ENCODE measurements at places on chromosomes 16 and 17.
A peak's percentile ranks its signal among the peaks of the same experiment; 100 is the strongest.

GRCh38 chr16:14487579-14487978 lies 142.5 kb downstream of the PARN start:
- DNase-seq, result no peak

DNA sequence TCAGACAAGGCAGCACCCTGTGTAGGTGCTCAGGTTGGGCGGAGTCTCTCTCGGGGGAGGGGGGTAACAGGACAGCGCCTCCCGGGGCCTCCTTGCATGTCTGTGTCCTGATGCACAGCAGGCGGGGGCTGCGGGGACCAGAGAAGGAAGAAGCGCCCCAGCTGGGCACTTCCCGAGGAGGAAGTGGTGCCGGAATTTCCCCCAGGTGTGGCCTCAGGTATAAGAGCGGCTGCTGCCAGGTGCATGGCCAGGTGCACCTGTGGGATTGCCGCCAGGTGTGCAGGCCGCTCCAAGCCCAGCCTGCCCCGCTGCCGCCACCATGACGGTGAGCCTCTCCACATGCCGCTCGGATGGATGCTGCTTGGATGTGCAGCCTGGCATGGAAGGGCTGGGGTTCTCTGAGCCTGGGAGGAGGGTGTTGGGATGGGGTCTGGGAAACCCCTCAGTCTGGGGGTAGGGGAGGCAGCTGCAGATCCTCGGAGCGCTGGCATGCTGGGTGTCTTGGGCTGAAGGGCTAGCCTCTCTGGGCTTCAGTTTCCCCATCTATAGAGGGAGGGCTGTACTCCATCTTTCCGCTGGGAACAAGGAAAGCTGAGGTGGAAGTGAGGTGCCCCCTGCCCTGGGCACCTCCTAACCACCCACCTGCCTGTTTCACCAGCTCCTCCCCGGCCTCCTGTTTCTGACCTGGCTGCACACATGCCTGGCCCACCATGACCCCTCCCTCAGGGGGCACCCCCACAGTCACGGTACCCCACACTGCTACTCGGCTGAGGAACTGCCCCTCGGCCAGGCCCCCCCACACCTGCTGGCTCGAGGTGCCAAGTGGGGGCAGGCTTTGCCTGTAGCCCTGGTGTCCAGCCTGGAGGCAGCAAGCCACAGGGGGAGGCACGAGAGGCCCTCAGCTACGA lies at the start of gene IL17C:
Gene IL17C, plus strand, starts transcription at position 250 of the 908 bp plus-strand sequence. Its CDS starts 70 bp downstream, at position 320.
- no peak for DNase-seq

DNA sequence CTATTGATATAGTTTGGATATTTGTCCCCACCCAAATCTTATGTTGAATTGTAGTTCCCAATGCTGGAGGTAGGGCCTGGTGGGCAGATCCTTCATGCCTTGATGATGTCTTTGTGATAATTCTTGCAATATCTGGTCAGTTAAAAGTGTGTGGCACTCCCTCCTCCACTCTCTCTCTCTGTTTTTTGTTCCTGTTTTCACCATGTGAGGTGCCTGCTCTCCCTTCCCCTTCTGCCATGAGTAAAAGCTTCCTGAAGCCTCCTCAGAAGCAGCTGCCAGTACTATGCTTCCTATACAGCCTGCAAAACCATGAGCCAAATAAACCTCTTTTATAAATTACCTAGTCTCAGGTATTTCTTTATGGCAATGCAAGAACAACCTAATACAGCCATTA lies 47.3 kb downstream of the TOM1L2 start:
- no peak for DNase-seq

DNA sequence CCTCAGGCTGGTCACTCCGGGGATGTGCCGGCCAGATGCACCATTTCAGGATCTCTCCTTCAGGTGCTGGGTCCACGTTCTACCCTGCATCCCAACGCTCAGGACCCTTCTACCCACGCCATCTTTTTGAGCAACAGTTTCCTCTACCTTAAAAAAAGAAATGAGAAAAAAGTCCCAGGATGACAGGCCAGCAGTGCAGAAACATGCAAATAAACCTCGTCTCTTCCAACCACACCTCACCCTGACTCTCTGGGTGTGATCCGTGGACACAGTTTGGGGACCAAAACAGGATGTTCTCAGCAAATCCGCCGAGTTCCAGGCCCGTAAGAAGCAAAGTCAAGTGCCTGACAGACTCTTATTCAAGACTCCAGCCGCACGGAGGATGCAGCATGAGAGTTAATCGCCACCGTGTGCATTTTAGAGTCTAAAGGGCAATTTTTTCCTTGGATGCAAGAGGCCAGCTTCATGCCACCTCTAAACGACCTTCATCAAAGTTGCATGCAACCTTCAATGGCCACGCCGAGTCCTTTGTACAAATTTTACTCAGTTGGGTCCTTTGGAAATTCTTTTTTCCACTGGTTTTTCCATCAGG lies 99.6 kb downstream of the ZFHX3 start:
- DNase-seq, result no peak

DNA sequence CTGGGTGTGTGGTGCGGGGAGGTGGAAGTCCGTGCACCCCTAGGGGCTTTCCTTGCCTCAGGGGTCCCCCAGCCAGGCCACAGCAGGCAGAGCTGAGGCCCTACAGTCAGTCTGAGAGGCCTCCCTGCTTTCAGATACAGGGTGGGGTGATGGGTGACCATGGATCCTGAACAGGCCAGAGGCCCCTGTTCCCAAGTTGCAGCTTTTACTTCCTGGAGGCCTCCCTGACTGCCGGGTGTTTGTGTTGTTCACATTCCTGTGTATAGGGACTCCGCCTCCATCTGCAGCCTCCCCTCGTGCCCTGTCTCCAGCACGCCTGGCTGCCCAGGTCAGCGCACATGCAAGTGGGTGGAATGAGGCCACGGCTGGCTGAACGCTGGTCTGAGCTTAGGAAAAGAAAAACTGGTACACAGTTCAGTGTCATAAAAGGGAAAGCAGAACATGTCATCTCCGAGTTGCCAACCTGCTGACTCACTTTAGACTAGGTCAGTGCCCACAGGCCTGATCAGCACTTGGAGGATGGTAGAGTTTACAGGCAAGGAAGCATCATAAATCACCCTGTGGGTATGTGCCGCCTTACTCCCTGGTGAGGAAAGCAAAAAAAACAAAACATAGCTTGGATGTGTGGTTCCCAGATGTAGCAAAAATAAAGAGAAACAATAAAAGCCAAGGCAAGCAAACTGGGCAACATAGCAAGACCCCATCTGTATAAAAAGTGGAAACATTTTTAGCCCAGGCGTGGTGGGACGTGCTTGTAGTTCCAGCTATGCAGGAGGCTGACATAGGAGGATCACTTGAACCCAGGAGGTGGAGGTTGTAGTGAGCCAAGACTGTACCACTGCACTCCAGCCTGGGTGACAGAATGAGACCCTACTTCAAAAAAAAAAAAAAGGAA lies 6.2 kb upstream of the SLC7A6 start:
- DNase-seq, result no peak

- DNase-seq, result no peak
Observed at GRCh38 chr17:5128905-5129535, 13.2 kb downstream of the USP6 start.

- DNase-seq, result no peak
Observed at GRCh38 chr17:45384047-45384788, 48.5 kb downstream of the ARHGAP27 start.

DNA sequence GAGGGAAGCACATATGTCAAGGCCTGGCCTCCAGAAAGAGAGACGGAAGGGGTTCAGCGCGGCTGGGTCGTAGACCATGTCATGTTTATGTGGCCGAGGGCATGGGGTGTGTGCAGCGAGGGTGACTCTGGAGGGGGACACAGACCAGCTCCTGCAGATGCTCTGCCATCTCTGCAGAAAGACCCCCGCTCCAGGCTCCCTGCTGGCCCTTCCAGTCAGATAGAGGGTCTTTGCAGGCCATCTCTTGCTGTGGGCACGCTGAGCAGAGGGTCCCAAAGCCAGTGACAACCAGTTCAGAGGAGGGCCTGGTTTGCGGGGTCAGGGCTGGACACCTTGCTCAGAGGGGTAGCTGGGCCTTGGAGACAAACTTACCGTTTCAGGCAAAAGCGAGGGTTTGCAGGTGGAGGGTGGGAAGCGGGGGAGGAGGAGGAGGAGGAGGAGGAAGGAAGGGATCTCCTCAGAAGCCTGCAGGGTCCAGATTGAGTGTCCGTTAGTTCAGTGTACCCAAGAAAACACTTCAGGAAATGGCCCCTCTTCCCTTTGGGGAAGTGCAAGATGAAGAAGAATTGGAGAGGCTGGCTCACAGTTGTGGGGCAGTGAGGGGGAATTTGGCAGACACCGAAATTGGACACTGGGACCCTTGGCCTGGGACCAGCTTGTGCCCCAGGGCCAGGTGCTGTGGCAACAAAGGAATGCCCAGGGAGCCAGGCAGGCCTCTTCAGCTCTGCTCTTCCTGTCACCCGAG lies 102.8 kb downstream of the CMIP start:
- DNase-seq, result no peak

DNA sequence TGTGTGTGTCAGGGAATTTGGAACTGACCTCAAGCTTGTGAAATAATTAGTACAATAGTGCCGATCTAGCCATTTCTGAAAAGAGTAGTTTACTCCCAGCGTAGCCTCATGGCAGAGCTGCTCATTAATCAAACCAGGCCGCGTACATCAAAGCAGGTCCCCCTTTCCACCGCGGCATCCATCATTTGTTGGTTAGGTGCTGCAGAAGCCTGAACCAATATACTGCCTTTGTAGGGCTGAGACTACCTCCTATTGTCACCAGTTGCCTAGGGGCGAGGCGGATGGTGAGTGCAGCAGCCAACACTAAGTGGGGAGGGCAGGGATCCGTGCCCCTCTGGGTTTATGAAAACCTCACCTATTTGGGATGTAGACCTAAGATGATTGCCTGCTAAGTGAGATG lies 264.1 kb downstream of the TMEM114 start:
- DNase-seq, result no peak

DNA sequence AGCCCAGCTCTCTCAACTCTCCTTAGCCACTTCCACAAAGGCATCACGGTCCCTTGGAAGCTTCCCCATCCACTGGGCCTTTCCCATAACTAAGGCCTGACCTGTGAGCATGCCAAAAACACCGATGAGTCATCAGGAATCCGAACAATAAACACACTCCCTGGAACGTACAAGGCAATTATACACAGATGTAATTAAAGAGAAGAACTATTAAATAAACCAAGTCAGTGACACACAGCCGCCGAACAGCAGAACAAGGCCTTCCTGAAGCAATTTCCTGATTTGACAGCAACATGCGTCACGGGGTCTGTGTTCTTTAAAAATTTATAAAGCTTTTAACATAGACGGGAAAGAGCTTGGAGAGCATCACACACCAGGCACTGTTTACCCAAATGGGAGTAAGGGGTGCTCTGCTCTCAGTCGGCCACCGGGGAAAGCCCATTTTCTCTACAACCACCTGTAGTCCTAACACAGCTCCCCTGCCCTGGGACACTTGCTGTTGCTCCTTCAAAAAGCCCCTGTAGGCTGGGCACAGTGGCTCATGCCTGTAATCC lies 29.4 kb downstream of the COG7 start:
- DNase-seq, result no peak

- no peak for DNase-seq
Observed at GRCh38 chr16:49472598-49472997, 99.0 kb downstream of the C16orf78 start.

GRCh38 chr17:66447159-66447558 lies 144.7 kb downstream of the PRKCA start:
- no peak for DNase-seq

DNA sequence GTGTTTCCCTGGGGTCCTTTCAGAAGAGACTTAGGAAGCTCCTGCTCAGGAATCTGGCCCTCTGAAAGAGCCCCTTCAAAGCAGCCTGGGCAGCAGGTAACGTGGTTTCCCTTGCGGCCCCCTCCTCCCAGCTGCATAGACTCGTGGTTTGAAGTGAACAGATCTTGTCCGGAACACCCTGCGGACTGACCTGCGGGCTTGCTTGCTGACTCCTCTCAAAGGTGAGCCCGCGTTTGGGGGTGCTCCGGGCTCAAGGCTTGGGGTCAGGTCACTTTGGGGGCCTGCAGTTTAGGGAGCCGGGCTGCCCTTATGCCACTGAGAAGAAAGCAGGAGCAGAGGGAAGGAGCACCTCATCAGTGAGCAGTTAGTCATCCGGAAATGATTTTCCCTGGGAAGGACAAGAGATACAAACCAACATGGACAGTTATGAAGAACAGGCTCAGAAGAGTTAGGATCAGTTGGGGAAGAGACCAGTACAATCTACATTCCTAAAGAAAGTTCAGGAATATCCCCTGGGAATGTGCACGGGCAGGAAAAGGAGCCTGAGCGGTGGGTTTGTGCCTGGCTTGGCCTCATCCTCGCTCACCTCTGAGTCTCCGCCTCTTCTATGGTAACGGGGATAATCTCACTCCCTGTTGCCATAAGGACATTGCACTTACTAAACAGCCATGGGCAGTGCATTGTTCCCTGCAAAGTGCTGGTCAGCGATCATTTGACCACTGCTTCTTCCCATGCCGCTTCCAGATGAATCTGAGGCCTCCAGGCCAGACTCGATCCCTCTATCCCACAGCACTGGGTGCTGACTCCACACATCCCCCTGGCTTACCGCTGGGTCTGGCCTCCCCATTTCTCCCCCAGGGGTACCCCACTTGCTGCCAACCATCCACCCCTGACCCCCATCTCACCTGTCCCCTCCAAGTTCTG lies 10.0 kb downstream of the LDHD start:
- no peak for DNase-seq

DNA sequence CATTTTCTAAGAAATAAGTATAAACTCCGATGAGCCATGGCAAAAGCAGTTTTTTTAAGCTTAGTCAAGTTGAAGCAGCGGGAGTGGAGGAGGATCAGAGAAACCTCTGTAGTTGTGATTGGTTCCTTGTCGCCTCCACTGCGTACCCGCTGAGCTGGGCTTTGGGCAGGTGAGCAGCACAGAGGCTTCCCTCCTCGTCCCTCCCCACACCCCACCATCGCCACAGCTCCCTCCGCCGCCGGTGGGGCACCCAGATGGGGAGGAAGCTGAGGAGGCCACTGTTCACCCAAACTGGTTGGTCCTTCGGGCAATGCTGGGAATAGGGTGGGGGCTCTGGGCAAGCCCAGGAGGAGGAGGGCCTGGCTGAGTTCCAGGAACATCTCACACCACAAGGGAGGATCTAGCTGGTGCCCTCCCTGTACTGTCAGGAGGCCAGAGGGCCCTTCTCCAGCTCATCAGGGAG lies 5.2 kb upstream of the MRPL38 start:
- DNase-seq, result no peak

- no peak for DNase-seq
Observed at GRCh38 chr17:76191896-76192295, 48.4 kb downstream of the RNF157 start.

- no peak for DNase-seq
Observed at GRCh38 chr16:54286366-54287130, at the start of gene IRX3. Gene IRX3, minus strand, starts transcription at chr16:54286787. Its CDS starts 737 bp downstream, at chr16:54286050.

GRCh38 chr16:86224126-86224525 lies 286.2 kb upstream of the FOXF1 start:
- DNase-seq, result no peak

- DNase-seq, result no peak
Observed at GRCh38 chr16:4515611-4516233, 22.9 kb downstream of the CDIP1 start.

- DNase-seq, result peak; percentile 34
Observed at GRCh38 chr17:8954339-8954738, 11.2 kb downstream of the PIK3R5 start.

DNA sequence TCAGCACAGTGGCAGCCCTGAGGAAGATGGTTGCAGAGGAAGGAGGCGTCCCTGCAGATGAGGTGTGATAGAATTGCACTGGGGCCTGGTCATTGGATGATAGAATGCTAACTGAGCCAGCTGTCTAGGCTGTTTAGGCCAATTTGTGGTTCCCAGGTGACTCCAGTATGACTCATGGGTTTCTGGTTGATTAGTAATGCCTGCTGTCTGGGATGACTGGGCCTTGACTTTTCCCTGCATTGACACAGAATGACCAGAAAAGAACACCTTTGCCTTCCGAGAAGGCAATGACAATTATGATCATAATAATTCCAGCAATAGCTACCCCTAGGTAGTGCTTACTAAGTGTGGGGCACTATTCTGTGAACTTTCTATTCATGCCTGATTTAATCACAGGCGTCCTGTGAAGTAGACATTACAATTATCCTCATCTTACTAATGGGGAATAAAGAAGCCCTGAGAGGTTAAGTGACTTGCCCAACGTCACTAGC lies 31.5 kb downstream of the USP43 start:
- DNase-seq, result no peak
